ENCODE measurements at places on chromosomes 6 and 20. TPM values are rescaled to one million over a fixed set of nuclear protein-coding genes. Genes with fewer than 3 reads are reported as not detected.

DNA sequence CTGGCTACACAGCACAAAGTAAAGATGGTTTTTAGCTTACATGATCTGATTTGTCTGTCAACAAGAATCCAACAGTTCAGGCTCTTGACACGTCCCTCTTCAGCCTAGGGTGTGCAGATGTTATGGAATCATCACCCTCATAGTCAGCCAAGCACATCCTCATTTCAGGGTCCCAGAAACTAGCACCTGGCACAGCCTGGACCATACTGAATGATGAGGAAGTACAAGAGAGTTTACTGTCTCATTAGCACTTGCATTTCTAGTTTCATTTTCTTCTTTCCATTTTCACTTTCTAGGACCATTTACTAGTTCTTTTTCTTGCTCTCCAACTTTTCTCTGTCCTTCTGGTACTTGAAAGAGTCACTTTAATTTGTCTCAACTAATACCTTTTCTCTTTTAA, 6.5 kb downstream of the RIPOR2 start:
- DNase-seq = no peak

Gene TINAG
- total RNA-seq = not detected

- DNase-seq = no peak
Measured at GRCh38 chr6:42120895-42121865, 21.2 kb downstream of the C6orf132 start.

DNA sequence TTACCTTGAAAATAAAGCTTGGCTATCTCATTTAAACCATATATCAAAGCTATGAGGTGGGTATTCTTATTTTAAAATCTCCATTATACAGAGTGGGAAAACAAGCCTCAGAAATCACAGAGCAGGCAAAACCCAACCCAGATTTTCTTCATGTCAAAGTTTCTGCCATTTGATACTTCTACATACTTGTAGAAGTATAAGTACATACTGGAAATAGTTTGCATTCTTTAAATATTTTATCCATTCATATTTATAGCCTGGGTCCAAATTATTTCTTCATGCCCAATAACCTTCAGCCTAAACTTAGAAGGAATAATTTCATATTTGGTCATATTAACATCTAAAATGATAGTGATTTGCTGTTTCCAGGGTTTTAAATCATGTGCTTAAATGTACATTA, 61.8 kb downstream of the MLIP start:
- DNase-seq = no peak

DNA sequence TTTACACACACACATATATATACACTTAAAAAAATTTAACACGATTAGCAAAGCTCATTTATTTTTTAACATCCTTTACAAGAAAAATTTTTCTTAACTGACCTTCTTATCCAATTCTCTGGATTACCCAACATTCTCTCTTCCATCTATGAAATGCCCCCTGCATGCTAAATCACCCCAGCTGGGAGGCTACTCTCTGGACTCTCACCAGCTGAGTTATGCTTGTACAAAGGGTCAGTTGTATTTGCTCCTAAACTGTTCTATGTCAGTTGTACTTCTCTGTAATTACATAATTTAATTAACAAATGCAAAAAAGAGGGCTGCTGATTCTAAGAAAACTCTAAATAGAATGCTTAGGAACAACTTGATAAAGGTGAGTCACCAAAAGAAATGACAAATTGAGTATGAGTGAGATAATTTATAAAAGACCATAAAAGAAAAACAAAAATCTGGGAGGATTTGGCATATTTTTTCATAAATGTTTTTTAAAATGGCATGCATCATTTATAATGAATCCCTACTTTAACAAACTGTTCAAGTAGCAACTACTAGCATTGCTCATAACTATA, 120.5 kb downstream of the KIF13A start:
- DNase-seq = no peak

- DNase-seq = peak; percentile 60
Measured at GRCh38 chr6:31541059-31541657, 645 bp downstream of the DDX39B start.

GRCh38 chr6:105993341-105994117, 92.6 kb upstream of the PRDM1 start:
- DNase-seq = no peak

Gene LTA
- 266 TPM for total RNA-seq

Gene NNAT
- 2.1 TPM for total RNA-seq

- DNase-seq = no peak
Measured at GRCh38 chr6:149166336-149166735, 151.2 kb upstream of the TAB2 start.

DNA sequence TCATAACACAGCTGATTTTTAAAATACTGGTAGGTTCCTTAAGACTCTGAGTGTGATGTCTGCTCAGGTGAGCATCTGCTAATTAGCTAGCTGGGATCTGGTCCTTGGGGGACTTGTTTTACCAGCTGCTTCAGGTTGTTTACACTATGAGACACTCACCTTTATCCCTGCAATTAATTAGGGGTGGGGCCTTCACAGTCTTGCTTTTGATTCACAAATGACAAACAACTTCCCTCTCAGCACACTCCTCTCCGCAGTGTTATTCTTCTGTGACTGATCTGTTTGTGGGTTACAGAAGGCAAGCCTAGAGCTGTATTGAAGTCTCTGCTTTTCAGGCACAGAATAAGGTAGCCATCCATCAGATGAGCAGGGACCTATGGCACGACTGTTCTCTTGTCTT, 62.0 kb upstream of the CD83 start:
- no peak for DNase-seq

GRCh38 chr20:53126185-53126584, 154.0 kb downstream of the TSHZ2 start:
- no peak for DNase-seq

Gene SPATA25
- total RNA-seq = 0.64 TPM

DNA sequence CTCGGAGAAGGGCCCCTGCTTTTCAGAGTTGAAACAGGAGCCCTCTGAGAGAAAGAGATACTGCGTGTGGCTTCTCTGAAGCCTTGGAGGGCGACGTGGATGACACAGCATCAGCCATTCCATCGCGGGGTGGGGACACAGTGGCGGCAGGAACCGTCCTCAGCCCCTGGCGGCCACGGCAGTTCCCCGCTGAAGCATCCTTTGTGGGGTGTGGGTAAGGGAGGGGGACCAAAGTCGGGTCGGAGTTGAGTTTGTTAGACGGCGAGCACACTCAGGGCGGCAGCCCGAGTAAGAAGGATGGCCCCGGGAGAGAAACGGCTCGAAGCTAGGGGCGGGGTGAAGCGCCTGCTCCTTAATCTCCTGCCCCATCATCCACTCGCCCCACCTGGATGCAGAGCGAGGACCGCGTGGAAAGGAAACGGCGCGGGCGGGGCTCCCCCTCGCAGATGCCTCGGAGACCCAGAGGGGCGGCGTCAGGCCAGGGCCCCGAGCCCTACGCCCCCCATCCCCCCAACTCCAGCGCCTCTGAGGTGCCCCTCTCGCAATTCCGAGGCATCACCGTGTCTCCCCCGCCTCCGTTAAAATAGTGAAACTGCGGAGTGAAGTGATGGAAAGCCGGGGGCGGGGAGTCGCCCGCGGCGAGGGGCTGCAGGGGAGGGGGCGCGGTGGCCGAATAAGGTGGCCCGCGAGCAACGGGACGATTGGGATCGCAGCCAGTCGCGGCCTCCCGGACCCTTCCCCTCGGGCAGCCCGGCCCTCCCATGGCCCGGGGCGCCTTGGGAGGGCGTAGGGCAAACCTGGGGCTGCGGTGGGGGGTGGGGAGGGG, 796 bp upstream of the RREB1 start:
- peak; percentile 60 for DNase-seq

Gene TP53TG5
- total RNA-seq = 0.16 TPM

DNA sequence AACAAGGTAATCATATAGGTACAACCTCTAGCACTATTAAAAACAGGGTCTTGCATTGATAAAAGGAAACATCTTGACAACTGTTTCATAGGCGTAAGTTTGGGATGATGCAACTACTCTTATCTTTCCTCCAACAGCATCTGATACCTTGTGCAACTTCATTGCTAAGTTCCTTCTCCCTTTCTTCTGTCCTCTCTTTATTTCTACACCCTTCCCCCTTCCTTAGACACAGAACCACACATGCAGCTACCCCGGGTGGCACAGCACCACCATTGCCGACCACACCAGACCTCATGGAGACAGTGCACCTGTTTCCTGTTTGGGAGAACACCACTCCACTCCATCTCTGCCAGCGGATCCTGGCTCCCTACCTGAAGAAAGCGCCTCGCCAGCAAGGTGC, 14.4 kb downstream of the MYB start:
- no peak for DNase-seq

- DNase-seq = no peak
Measured at GRCh38 chr6:141824350-141824749, 308.4 kb upstream of the GJE1 start.

- DNase-seq = no peak
Measured at GRCh38 chr6:12602951-12603672, 113.5 kb upstream of the PHACTR1 start.

GRCh38 chr6:86959656-86960055, 22.3 kb downstream of the HTR1E start:
- no peak for DNase-seq

Gene PROKR2
- not detected for total RNA-seq

DNA sequence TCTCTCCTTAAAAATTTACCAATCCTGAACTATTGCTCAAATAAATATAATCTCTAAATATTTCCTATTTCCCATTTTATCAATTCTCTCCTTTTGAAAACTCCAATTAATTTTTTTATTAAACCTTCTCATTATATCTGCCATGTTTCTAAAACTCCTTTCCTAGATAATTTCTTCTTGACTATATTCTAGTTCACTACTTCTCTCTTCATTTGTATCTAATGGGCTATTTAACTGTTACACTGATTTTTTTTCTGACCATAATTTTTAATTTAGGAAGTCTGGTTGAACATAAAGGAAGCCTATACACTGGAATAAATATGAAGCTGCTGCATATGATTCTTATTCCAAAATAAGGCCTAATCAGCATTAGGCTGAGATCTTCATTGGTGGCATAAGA, 96.3 kb upstream of the PLN start:
- no peak for DNase-seq

Gene FAM209B
- 0.88 TPM for total RNA-seq

DNA sequence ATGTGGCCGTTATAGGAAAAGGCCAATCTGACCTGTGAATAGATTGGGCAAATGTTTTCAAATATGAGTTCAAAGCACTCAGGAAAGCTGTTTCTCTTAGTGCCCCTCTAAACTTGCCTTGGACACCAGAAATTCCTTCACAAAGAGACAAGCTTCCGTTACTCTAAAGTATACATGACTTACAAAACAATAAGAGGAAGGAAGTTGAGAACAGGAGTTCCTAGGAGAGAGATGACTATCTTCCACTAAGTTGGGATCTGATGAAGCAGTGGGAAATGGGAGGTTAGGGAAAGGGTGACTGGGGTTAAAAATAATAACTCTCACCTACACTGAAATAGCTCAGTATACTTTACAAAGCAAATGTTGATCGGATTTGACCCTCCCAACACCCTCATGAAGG, 50.0 kb downstream of the ISM1 start:
- DNase-seq = no peak

Gene BPI
- not detected for total RNA-seq

Gene CLVS2
- total RNA-seq = not detected

GRCh38 chr6:154410619-154411072, 54.0 kb upstream of the IPCEF1 start:
- DNase-seq = peak; percentile 58

Gene PDE10A
- not detected for total RNA-seq

DNA sequence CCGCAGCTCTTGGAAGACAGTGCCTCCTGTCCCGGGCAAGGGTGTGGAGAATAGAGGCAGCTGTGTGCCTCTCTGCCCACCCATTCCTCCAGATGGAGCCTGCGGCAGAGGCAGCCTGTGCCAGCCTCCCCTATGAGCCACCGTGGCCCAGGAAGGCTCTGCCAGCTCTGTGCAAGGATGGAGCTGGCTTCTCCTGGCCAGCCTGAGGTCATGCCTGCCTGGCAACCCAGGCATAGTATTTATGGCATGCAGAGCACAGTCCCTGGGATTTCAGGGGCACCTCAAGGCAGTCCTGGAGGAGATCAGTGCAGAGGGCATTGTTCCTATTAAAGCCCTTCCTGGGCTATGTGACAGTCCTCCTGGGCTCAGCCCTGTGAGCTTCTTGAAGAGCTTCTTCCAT, 1.5 kb downstream of the EPB41L1 start:
- DNase-seq = no peak

Gene HFE
- total RNA-seq = 2.1 TPM

DNA sequence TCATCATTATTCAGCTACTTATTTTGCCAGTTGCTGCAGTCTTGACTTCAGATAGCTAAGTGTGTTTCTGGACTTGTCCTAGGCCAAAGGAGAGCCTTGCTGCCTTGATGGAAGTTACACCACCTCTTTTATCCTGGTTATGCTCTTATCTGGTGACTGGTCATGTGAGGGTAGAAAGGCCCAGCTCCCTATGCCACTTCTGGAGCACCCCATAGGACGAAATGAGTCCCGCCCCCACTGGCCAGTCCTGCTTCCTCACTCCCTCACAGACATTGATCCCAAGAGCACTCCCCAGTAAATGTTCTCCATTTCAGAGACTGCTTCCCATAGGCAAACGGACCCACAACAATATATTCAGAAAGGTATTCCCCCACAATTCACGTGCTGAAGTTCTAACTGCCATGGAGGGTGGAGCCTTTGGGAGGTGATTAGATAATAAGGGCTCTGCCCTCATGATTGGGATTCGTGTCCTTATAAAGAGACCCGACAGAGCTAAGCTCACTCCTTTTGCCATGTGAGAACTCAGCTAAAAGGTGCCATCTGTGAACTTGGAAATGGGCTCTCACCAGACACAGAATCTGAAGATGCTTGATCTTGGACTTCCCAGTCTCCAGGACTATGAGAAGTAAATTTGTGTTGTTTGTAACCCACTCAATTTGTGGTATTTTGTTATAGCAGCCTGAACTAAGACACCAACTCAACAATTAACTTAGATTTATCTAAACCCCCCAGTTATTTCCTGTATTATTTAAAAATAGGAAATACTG, 21.5 kb upstream of the ELOVL2 start:
- no peak for DNase-seq

- no peak for DNase-seq
Measured at GRCh38 chr20:45796337-45797065, 4.7 kb downstream of the DNTTIP1 start.

Gene C20orf204
- total RNA-seq = 14.2 TPM

- DNase-seq = no peak
Measured at GRCh38 chr6:6614983-6615349, 26.4 kb downstream of the LY86 start.

DNA sequence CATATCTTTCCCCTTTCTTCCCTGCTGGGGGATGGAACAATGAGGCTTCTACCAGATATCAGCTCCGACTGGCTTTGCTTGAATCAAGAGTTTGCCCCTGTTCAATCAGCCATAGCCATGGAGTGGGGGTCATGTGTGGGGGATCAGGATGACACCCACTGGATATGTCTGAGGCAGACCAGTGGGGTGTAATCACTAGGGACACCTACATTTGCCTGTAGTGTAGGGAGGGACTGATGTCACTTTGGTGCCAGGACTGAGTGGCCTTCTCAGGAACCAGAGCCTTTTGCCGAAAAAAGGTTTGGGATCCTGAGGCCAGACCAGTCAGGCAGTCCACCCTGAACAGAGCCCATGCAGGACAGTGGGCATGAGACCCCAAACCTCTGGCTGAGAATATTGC, 1.0 kb downstream of the ITPA start:
- DNase-seq = no peak

Data from activated naive CD4-positive, alpha-beta T cell treated with anti-CD3 and anti-CD28 coated beads, Interleukin-2, amount 50 U/mL, for 72 hours (primary cell).